NCI-H2171 (cell line): ENCODE measurements at places on chromosomes 5 and 9.

GRCh38 chr9:23309800-23310199 is 516.2 kb downstream of the ELAVL2 start:
- DNase-seq, result no peak

GRCh38 chr9:110148384-110148783 is 59.6 kb downstream of the C9orf152 start:
- DNase-seq, result no peak

DNA sequence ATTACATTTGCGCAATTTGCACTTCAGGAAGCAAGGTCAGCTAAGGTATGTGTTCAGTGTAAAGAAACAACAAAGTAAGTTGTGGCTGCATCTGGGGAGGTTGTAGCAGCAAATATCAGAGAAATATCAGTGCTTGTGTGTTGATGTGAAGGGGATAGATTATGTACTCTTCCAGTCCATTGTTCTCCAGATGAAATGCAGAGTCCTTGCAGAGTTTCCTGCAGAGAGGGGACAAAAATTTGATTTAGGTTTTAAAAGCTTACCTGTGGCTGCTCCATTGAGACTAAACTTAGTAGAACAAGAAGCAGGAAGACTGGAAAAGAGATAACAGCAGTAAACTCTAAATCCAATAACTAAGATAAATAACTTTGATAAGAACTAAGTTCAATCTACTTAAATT is 952.2 kb downstream of the CDH18 start:
- no peak for DNase-seq

GRCh38 chr5:83927140-83927733 is 206.6 kb upstream of the HAPLN1 start:
- no peak for DNase-seq

DNA sequence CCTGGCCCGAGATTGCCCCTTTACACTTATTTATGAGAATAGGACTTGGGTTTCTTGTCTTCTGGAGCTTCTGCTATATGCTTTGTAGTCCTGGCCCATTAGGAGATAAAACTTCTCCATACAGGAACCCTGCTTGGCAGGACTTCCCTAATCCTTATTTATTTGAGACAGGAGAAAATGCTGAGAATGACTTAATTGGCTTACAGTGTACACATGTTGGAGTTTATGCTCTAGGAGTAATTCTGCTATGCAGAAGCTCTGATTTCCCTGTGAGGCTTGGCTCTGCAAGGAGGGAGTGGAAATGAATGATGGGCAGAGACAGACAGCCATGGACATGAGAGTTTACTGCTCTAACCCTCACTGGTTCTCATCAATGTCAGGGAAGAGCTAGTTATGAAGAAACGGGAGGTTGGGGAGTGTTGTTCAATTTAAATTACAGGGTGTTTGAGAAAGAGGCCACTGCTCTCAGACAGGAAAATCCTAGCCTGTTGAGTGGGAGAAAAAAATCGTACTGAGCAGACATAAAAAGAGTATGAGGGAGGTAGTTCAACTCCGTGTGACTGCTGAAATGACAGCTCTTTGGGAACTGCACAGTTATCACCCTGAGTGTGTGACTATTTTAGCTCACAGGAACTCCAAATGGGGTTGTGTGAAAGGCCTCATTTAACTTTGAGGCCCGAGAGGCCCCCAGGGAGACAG is 37.5 kb downstream of the ACTBL2 start:
- DNase-seq, result no peak

- no peak for DNase-seq
These were observed 68.8 kb upstream of the NTRK2 start for GRCh38 chr9:84600739-84601138.

- DNase-seq, result peak; percentile 93
These were observed 490.9 kb downstream of the GADD45G start for GRCh38 chr9:90095682-90096081.

DNA sequence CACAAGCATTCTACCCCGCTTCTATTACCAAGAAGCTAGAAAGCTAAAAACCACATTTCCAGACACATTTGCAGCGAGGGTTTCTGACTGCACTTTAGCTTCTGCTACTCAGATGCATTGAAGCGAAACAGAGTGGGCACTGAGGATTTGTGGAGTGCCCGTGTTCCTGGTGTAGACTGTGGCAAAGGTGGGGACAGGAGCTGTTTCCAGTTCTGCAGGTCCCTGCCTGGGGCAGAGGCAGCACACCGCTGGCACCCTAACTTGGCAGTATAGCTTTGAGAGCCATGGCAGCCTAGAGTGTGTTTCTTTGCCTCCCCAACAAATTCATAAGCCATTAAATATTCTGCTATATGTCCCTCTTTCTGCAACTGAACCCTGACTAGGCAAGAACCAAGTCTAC is 108.6 kb upstream of the SPOCK1 start:
- DNase-seq, result no peak

- no peak for DNase-seq
These were observed 60.6 kb downstream of the GRIN3A start for GRCh38 chr9:101677861-101678260.

- DNase-seq, result no peak
These were observed 4.0 kb downstream of the SNX30 start for GRCh38 chr9:112754578-112754977.
